Activated CD4-positive, alpha-beta T cell treated with anti-CD3 and anti-CD28 coated beads for 36 hours (primary cell): ENCODE measurements at places on chromosomes 11 and 22. TPM values are rescaled to one million over a fixed set of nuclear protein-coding genes. Genes with fewer than 3 reads are reported as not detected.
A peak's percentile ranks its signal among the peaks of the same experiment; 100 is the strongest.

- no peak for DNase-seq
Observed at GRCh38 chr11:130191896-130192295, 32.3 kb downstream of the ST14 start.

- DNase-seq = no peak
Observed at GRCh38 chr11:3115321-3115720, 49.8 kb downstream of the OSBPL5 start.

- no peak for DNase-seq
Observed at GRCh38 chr11:16814410-16815046, 76.1 kb downstream of the C11orf58 start.

GRCh38 chr22:42699281-42699975 lies 21.2 kb downstream of the A4GALT start:
- no peak for DNase-seq

DNA sequence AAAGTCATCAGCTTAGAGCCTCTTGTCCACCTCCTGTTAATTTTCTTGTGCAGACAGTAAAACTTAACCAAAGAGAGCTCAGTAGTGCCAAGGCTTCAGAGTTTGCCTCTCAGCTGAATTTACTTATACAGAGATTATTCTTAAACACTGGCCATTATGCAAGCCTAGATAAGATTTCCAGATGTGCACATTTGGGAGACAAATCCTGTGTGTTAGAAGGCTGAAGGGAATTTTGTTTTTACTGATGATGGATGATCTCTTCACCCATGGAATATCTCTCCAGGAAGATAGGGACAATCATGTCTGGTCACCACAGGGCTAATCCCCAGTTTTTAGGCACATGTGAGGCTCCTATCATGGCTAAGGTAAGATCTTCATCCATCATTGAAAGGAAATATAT lies 157.6 kb upstream of the FAT3 start:
- no peak for DNase-seq

- peak; percentile 46 for DNase-seq
Observed at GRCh38 chr11:17564687-17565042, 17.6 kb downstream of the OTOG start.

GRCh38 chr22:37079158-37079557 lies 27.6 kb downstream of the KCTD17 start:
- peak; percentile 45 for DNase-seq

- DNase-seq = peak; percentile 41
Observed at GRCh38 chr11:16924462-16924825, 89.8 kb downstream of the PLEKHA7 start.

DNA sequence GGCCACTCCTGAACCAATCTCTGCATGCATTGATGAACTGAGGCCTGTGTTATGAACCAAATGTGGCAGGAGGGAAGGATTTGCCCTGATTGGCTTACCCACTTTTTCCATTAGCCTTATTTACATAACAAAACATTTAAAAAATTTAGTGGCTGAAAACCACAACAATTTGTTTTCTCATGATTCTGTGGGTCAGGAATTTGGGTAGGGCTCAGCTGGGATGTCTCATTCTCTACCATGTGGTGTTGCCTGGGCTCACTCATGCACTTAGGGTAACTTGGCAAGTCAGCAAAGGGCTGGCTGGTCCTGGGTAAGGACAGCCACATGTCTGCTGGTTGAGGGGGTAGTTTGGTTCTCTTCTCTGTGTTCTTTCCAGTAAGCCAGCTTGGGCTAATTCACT lies 35.1 kb upstream of the CYP2R1 start:
- DNase-seq = no peak

- no peak for DNase-seq
Observed at GRCh38 chr11:12212174-12212820, 101.9 kb downstream of the MICAL2 start.

GRCh38 chr22:31136711-31137110 lies 3.6 kb downstream of the PLA2G3 start:
- no peak for DNase-seq

DNA sequence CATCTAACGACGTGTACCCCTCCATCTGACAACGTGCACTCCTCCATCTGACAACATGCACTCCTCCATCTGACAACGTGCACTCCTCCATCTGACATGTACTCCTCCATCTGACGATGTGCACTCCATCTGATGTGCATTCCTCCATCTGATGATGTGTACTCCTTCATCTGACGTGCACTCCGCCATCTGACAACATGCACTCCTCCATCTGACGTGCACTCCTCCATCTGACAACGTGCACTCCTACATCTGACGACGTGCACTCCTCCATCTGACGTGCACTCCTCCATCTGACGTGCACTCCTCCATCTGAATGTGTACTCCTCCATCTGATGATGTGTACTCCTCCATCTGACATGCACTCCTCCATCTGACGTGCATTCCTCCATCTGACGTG lies 8.0 kb upstream of the IL17REL start:
- no peak for DNase-seq

DNA sequence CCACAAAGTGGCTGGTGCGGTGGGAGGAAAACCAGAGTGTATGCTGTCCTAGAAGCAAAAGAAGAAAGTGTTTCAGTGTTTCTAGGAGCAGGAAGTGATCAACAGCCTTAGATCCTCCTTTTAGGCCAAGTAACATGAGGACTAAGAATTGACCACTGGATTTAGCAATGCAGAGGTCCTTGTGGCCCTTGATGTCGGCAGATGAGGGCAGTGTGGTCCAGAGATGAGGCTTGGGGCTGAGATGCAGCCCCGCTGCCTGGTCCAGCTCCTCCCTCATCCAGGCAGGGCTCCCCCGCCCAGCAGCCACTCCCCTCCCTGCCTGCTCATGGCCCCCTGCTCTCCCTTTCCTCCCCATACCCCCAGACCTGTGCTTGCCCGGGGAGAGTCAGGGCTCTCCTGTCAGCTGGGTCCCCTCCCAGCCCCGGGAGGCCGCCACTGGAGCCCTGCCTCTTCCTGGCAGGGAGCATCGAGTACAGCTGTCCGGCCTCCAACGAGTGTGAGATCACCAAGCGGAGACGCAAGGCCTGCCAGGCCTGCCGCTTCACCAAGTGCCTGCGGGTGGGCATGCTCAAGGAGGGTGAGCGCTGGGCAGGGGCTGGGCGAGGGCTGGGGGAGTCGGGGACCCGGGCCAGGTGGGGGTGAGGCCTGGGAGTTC lies 3.7 kb downstream of the TRMT112 start:
- no peak for DNase-seq

DNA sequence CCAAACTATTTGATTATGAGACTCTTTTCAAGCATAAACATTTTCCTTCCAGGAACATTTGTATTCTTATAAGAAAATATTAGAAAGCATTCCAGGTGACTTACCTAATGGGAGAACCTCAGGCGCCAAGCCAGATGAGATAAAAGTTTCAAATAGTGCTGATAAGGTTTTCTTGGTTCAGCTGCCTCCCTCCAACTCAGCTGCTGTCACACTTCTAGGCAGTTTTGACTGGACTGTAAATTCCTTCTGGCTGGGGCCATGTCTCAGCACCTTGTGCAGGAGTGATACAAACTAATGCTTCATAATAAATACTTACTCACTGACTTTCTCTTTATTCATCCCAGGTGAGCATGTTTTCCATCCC lies 131.1 kb downstream of the MED15 start:
- DNase-seq = no peak

GRCh38 chr11:122344215-122344614 lies 228.2 kb upstream of the BLID start:
- DNase-seq = no peak

- DNase-seq = no peak
Observed at GRCh38 chr22:33114565-33114964, 56.4 kb upstream of the SYN3 start.

DNA sequence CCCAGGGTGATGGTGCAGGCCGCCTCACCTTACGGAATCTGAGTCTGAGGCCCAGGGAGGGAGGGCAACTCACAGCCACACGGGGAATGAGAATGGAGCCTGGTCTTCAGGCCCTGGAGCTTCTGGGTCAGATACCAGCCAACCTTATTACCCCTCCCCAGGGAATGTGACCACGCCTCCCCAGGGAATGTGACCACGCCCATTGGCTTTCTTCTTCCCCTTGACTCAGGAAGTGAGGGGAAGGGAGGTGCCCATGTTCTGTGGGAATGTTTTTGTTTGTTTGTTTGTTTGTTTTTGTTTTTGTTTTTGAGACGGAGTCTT lies 57.5 kb upstream of the RBFOX2 start:
- no peak for DNase-seq

- peak; percentile 46 for DNase-seq
Observed at GRCh38 chr11:313304-313786, 495 bp upstream of the IFITM1 start.

DNA sequence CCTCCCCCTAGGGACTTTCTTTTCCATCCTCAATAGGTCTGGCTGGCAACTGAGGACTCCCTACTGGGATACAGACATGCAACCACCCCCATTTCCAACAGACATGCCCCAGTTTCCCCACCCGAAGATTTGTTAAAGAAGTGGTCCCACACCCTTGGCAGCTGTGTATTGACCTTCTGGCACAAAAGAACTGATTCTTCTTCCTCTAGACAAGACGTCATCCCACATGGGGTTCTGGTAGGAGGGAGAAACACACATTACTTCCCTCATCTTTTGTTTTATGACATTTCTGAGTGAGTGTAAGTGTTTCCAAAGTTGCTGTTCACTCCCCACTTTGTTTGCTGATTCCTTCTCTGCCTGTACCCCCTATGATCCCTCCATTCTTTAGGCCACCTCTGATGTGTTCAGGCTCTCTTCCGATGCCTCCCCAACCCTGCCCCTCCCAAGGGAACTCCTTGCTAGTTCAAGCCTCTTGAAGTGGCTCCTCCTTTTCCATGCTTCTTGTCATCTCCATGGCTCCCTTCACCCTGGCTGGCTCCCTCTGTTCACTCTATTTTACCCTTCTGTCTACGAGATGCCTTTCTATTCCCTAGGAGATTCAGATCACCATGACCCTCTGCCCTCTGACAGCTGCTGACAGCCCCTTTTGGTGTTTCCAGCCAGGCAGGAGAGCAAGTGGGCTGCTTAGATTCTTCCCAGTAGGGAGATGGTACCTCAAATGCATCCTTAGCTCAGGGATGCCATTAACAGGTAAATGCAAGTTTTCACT lies 4.3 kb downstream of the KIRREL3 start:
- no peak for DNase-seq

Gene PATE4
- total RNA-seq = not detected

Gene HEPACAM
- total RNA-seq = not detected

Gene MRGPRX3
- not detected for total RNA-seq

Gene OSBP2
- total RNA-seq = 1.4 TPM

Gene PATE2
- total RNA-seq = 0.16 TPM

Gene DCDC1
- total RNA-seq = 0.32 TPM

Gene CSNK2A3
- total RNA-seq = 1.7 TPM

Gene NEFH
- 2.7 TPM for total RNA-seq

Gene MS4A4E
- total RNA-seq = not detected

Gene OR8D1
- not detected for total RNA-seq

Gene VPREB1
- total RNA-seq = not detected

Gene TRPM5
- not detected for total RNA-seq

Gene DRD2
- not detected for total RNA-seq

Gene TMEM121B
- 0.19 TPM for total RNA-seq

Gene CD3G
- total RNA-seq = 146 TPM

Gene STARD10
- 8.3 TPM for total RNA-seq

Gene OR8D4
- total RNA-seq = not detected
